ENCODE measurements at places on chromosomes 7 and 10. TPM values are rescaled to one million over a fixed set of nuclear protein-coding genes. Genes with fewer than 3 reads are reported as not detected.

DNA sequence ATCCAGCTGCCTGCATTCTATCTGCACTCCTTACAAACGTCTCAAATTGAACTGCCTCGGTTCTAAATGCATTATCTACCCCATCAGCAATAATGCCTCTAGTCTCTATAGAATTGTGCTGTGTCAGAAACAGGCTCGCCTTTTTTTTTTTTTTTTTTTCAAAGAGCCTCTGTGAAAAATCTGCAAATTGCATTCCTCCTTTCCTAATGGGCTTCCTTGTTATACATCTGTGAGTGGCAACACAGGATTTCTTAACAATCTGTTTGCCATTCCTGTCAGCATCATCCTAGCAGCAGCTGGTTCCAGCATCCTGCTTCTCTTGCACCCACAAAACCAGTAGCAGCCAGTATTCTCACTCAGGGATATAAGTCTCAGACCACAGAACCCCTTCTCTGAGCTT lies 413.5 kb upstream of the SEMA3D start:
- no peak for DNase-seq

HOXA6 gene
- 11.1 TPM for total RNA-seq

- no peak for DNase-seq
These were observed 77.4 kb downstream of the LRMDA start for GRCh38 chr10:75508814-75509306.

DNA sequence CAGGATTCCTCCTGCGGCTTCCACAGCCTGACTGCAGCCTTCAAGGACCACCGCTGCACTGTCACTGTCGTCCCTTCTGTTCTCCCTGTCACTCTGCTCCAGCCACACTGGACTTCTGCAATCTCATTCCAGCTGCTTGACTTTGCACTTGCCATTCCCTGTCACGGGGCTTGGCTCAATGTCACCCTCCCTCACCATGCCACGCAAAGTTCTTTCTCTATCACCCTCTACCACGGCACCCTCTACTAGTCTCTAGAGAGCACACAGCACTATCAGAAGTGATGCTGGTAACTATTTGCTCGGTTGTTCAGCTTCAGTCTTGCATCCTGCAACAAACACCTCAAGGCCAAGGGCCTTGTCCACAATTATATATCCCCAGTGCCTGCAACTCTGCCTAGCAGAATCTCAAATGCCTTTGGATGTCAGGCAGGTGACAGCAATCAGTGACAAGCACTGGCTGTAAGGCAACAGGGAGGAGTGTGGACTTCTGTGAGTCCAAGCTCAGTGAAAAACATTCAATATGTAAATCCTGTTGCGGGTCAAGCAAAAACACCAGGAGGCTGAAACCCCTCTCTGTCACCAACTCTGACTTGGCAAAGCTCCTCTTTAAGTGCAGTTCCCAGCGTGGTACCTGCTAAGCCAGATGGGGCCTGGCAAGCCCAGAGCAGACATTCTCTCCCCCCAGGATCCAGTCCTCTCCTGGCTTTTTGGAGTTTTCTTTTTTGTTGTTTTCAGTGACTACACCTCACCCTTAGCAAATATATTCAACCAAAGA lies 259.9 kb downstream of the FGFR2 start:
- DNase-seq, result no peak

DNA sequence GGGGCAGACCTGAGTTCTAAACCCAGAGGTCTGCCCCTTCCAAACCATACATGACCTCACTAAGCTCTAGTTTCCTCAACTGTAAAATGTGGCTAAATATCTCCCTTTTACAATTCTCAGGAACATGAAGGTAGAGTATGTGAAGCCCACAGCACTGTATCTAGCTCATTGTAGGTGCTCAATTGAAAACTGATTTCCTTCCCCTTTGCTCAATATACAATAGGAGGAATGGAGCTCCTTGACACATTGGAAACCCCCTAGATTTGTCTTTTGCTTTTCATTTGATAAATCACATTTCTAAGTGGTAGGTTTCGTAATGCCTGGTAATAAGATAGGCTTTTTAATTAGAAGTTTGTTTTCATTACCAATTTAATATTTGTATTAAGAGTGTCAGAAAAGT lies 153.3 kb downstream of the ARID5B start:
- no peak for DNase-seq

PLEKHA8 gene
- total RNA-seq, result 9.0 TPM

- no peak for DNase-seq
These were observed 36.8 kb downstream of the LAMB4 start for GRCh38 chr7:108093341-108093740.

- DNase-seq, result no peak
These were observed 29.3 kb downstream of the MAPK8 start for GRCh38 chr10:48335788-48336187.

- DNase-seq, result no peak
These were observed 43.2 kb downstream of the CCNY start for GRCh38 chr10:35379226-35380137.

- DNase-seq, result no peak
These were observed 41.8 kb upstream of the WNT16 start for GRCh38 chr7:121286742-121287734.

DNA sequence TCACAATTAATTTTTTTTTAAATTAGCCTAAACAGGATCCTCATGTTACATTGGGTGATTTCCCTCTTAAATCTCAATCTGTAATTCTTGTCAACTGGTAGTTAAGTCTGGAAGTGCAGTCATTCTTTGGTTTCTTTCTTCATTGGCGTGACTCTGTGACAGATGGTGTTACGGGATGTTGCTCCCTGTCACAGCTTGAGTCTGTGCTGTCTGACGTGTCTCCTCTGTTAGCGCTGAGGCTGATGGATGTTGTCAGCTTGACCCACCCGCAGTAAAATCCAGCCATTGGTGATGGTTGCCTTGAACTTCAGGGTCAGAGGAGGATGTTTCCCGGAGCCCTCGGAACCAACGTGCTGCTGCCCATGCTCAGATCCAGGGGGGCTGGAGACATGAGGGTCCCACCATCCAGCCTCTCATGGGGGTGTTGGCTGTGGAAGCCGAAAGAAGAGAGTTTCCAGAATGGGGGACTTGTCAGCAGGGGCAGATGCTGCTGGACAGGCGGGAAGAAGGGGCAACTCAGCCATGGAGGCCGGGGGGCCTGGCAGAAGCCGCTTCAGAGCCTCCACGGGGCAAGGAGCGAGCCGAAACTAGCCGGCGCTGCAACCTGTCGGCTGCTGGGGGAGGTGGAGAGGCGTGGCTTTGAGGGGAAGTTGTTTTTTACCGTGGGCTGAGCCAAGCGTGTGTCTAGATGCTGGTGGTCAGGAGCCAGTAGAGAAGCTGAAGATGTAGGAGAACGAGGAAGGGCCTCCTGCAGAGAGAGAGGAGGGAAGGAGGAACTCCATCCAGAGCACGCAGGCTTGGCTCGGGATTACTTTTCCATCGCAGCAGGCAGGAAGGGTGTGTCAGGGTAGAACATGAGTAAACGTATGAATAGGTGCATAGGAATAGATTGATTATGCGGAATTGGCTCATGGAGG lies 3.5 kb downstream of the SUN1 start:
- no peak for DNase-seq

GRCh38 chr10:115402699-115403098 lies 309.5 kb downstream of the ATRNL1 start:
- no peak for DNase-seq

DNA sequence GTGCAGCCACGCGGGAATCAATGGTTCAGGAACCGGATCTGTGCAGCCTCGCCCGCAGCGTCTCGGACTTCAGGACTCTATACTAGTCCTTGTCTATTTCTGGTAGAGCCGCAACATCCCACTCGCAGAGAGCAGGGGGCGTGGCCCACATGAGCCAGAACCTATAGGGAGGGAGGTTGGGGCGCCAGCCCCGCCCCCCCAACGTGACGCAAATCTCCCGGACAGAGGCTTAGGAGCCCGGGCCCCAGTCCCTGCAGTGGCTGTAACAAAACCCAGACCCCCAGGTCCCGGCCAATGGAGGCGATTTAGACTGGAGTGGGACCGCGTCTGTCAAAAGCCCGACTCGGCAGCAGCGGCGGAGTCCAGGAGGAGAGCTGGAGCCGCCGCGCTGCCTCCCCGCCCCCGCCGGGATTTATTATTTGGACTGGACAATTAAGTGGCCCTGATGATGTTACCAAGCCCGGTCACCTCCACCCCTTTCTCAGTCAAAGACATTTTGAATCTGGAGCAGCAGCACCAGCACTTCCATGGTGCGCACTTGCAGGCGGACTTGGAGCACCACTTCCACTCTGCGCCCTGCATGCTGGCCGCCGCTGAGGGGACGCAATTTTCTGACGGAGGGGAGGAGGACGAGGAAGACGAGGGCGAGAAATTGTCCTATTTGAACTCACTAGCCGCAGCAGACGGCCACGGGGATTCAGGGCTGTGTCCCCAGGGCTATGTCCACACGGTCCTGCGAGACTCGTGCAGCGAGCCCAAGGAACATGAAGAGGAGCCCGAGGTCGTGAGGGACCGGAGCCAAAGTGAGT lies at the start of gene NKX2-3:
Gene NKX2-3 (plus strand): TSS at position 256 of the 809 bp plus-strand sequence. CDS start 190 bp downstream, at position 446.
- no peak for DNase-seq

DNA sequence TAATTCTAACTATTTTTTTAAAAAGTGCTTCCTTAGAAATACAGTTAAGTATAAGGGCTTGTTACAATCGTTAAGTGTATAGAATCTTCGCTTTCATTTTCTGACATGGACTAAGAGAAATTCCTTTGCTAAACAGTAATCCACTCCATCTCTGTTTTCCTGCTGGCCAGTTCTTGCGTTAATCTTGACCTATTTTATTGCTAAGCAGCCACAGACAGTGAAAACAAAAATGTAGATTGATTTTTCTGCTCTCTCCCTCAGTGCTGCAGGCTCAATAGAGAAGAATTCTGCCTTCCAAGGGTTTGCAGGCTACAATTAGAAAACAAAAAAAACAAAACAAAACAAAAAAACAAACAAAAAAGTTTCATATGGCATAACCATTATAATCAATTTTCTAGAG lies 310.4 kb upstream of the ADARB2 start:
- DNase-seq, result no peak

DNA sequence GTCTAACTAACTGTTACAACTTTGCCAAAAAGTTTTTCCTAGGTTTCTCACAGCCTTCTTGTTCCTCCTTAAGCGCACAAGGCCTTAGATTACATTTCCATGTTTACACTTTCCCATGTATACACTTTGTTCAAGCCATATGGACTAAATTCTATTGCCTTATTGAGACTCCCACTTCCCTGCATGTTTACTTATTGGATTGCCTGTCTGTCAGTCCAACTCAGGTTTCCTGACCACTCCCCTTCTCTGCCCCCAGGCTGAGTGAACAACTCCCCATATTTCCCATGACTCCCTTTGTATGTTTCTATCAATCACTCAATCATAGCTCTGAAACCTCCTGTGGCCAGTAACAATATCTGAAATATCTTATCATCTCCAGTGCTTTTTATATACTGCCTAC lies 43.0 kb downstream of the SLC25A40 start:
- DNase-seq, result no peak

SFXN3 gene
- 94.3 TPM for total RNA-seq

DNA sequence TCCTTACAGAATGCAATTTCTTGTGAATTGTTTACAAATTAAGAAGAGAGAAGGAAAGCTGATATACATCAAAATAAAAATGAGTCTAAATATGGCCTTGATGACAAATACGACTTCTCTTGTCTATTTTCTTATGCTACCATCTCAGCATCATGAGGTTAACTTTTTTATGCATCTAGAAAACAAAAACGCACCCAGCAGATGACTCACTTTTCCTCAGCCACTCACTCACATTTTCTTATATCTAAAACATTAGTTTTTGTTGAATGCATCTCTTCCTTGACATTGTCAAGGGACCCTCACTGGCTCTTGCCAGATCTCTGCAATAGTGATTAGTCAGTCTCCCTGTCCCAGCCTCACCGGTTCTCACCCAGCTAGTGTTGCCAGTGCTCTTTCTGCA lies 256.4 kb upstream of the SLC26A5 start:
- no peak for DNase-seq

UNCX gene
- total RNA-seq, result not detected

DNA sequence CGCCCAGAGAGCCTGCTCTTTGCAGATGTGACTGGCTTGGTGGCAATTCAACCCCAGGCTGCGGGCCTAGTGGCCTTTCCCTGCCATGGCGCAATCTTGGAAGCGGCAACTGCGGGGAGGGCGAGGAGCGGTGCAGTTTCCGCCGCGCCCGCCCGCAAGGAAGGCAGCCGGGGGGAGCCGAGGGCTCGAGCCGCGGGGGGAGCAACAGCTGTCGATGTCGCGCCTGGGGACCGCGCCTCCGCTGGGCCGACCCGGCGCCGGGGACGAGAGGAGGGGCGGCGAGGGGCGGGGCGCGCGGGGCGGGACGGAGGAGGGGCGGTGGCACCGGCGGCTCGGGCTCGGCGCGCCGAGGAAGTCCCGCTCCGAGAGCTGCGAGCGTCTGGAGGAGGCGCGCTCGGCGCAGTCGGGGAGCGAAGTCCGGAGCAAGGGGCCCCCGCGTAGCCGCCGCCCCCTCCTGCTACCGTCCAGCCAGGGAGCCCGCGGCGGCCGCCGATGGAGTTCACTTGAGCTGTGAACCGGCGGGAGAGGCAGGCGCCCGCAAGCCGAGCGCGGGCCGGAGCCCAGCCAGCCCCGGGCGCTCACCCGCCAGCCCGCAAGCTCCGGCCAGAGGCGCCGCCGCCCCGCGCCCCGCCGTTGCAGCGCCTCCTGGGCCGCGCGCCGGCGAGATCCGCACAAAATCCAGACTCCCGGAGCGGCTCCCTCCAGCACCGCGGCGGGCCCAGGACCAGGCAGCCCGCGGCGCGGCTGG lies 438.1 kb upstream of the GALNT17 start:
- DNase-seq, result peak; percentile 49

GRCh38 chr10:124351481-124352220 lies 67.1 kb downstream of the OAT start:
- no peak for DNase-seq

DNA sequence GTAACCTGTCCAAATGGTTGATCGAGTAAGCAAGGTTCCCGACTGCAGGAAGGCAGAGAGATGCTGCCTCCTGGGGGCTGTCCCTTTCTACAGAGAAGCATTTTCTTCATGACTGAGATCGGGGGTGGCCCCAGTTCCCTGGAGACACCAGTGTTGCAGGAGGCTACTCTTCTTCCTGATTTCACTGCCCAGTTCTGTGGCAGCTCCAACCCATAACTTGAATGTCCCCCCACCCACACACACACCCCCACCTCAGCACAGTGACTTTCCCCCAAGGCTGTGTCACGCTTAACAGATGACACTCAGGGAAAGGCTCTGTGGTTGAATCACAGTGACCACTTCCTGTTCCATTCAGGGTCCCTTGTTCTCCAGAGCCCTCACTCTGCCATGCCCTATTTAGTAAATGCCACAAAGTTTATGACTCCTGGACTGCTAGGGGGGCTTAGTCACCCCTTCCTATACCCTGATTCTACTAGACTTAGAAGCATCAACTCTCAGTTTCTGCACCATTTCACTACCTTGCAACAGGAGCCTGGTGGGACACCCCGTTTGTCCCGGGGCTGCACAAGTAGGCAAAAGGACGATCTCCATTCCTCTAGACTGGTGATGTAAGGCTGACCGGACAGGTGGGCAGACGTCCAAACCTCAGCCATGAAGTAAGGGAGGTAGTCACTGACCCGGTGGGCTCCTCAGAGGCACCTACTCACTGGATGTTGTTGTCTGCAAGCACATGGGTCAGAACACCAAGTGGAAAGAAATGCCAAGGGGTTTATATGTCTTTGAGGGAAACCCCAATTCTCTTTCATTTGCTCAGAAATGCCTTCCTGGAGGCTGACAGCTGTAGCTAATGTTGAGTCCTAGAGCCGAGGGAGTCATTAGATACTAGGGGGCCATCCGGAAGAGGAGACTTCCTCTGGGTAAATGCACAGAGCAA lies 31.3 kb upstream of the SMC3 start:
- no peak for DNase-seq

GRCh38 chr10:73043766-73044377 lies 52.8 kb downstream of the P4HA1 start:
- DNase-seq, result no peak

All from tibial nerve (tissue), 4 donors.